ENCODE measurements at places on chromosomes 7 and 10.

DNA sequence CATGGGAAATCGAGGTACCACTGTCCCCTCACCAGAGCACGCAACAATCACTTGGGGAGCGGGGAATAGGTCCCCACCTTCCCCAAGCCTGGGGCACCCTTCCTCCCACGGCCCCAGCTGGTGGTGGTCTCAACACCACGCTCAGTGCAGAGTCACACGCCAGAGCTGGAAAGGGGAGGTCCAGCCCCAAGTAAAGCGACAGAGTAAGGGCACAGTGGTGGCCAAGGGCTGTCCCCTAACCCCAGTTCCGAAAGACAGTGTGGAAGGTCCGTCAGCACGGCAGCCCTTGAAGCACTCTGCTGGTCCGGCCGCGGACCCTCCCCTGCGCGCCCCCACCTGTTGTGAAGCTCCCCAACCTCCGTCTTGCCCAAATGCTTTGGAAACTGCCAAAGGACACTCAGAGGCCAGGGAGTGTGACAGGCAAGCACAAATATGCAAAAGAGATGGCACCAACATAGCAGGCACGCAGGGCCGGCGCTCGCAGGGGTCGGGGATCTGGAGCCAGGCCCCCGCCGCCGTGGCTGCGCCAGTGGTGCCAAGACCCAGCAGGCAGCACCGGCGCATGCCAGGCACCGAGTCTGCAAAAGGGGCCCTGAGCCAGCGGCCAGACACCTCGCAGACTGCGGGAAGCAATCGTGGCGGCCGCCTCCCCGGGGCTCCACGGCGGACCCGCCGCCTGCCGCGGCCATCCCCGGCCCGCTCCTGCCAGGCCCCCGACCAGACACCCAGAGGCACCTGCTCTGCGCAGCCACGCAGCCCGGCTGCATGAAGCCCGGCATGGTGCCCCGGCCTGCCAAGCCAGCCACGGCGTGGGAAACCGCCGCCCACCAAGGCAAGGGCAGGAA, 51.6 kb upstream of the SRRM3 start:
- no peaks in the 10 kb centered on the region for H3K4me1 ChIP-seq
- H3K4me3 ChIP-seq: no peak overlapping the region
- DNase-seq: no peak
- no peaks in the 10 kb centered on the region for H3K36me3 ChIP-seq
- H3K27ac ChIP-seq: no peak overlapping the region
- H3K27me3 ChIP-seq: no peaks in the 10 kb centered on the region

- H3K36me3 ChIP-seq: no peaks in the 10 kb centered on the region
- no peak overlapping the region for H3K27ac ChIP-seq
- DNase-seq: no peak
- no peaks in the 10 kb centered on the region for H3K4me1 ChIP-seq
- no peaks in the 10 kb centered on the region for H3K27me3 ChIP-seq
These were observed 71.6 kb downstream of the BTRC start for GRCh38 chr10:101425535-101425934.

DNA sequence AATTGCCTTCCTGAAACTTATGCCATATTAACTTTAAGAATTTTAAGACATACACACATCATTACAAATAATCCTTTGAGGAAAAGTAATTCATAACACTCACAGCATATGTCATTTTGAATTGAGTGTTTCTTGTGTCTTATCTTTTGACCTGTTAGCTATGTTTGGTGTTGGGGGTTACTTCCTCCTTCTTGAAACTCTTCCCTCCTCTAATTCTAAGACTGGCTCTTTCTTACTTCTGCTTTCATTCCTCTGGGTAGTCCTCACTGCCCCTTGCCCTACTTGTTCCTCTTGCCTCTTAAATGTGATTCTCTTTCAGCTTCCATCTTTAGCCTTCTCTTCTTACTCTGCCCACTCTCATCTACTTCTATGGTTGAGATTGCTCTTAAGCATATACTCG, 28.3 kb upstream of the PIP4K2A start:
- no peaks in the 10 kb centered on the region for H3K36me3 ChIP-seq
- no peak overlapping the region for H3K27ac ChIP-seq
- H3K4me1 ChIP-seq: peaks cover 5% of the 10 kb centered on the region
- H3K27me3 ChIP-seq: no peaks in the 10 kb centered on the region
- no peak for DNase-seq
- no peak overlapping the region for H3K4me3 ChIP-seq

- no peak overlapping the region for H3K27ac ChIP-seq
- DNase-seq: no peak
- no peaks in the 10 kb centered on the region for H3K27me3 ChIP-seq
- no peak overlapping the region for H3K4me3 ChIP-seq
These were observed 156.5 kb downstream of the PRKCQ start for GRCh38 chr10:6423413-6424170.

GRCh38 chr7:44269417-44269816, 56.0 kb downstream of the CAMK2B start:
- no peaks in the 10 kb centered on the region for H3K36me3 ChIP-seq
- H3K4me1 ChIP-seq: peaks cover 4% of the 10 kb centered on the region
- no peak overlapping the region for H3K27ac ChIP-seq
- no peak for DNase-seq
- no peak overlapping the region for H3K4me3 ChIP-seq
- peaks cover 11% of the 10 kb centered on the region for H3K27me3 ChIP-seq

DNA sequence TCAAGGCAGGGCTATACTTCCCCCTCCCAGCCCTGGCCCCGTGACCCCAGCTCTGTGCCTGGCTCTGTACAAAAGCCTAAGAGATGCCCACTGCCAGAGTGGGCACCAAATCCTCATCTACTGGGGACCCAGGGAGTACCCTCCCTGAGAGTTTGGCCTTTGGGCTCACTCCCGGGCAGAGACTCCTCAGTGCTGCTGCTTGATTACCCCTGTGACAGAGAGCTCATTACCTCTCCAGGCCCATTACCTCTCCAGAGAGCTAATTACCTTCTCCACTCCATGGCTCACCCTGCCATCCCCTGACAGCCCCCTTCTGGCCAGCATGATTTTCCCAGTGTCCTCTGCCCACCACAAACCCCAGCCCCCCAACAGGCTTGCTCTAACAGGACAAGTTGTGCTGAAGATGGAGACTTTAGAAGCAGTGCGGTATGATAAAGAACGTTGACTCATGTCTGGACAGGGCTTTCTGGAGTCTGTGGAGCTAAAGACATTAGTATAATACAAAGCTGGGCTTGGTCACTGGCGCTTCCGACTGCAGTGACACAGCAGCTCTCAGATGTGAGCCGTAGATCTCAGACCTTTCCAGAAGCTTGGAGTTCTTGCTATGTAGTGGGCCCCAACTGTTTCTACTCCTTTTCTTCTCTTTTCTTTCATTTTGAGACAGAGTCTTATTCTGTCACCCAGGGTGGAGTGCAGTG, 111.3 kb upstream of the KCTD7 start:
- DNase-seq: no peak
- H3K27me3 ChIP-seq: no peaks in the 10 kb centered on the region
- H3K27ac ChIP-seq: no peak overlapping the region
- H3K36me3 ChIP-seq: no peaks in the 10 kb centered on the region

DNA sequence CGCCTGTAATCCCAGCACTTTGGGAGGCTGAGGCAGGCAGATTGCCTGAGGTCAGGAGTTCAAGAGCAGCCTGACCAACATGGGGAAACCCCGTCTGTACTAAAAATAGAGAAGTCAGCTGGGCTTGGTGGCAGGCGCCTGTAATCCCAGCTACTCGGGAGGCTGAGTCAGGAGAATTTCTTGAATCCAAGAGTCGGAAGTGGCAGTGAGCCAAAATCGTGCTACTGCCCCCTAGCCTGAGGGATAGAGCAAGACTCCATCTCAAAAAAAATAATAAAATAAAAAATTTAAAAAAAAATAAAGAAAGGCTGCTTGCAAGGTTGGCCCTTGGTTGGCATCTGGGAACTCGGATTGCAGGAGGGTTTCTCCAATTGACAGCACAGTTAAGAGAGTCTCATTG, 221.6 kb downstream of the DGKI start:
- H3K4me1 ChIP-seq: no peaks in the 10 kb centered on the region
- H3K36me3 ChIP-seq: no peaks in the 10 kb centered on the region
- H3K27ac ChIP-seq: no peak overlapping the region
- DNase-seq: no peak
- peaks cover 19% of the 10 kb centered on the region for H3K27me3 ChIP-seq
- H3K4me3 ChIP-seq: no peak overlapping the region

Data from PC-9 (cell line).